ENCODE measurements at places on chromosomes 1 and 21. TPM values are rescaled to one million over a fixed set of nuclear protein-coding genes. Genes with fewer than 3 reads are reported as not detected.

GRCh38 chr1:248589334-248589733 lies 8.2 kb downstream of the OR2T10 start:
- DNase-seq, result no peak

DNA sequence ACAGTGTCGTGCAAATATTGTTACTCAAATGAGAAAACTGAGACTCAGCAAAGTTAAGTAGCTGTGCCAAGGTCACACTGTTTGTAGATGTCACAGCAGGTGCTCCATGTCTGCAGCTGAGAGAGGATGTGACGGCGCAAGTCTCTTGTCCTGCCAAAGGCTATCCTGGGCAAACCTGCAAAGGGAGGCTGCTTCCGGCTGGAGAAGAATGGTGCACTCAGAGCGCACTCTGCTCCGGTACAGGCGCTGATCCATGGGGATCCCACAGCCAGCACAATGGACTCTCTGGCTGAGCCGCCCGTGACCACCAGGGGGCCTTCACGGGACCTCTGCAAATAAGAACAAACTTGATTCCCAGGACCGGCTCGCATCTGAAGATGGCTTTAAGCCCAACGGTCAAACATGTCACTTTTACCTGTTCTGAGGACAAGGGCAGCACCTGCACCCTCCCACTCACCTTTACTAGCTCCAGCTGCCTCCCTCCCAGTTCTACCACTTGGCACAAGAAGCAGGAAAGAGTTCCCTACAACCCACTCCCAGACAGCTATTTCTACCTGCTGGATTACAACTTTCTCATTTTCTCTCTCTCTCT lies 21.9 kb downstream of the RD3 start:
- DNase-seq, result peak; percentile 45

GRCh38 chr1:201514466-201514865 lies 7.5 kb upstream of the CSRP1 start:
- DNase-seq, result no peak

- DNase-seq, result no peak
These were observed 15.2 kb downstream of the PTPRF start for GRCh38 chr1:43545695-43546387.

DNA sequence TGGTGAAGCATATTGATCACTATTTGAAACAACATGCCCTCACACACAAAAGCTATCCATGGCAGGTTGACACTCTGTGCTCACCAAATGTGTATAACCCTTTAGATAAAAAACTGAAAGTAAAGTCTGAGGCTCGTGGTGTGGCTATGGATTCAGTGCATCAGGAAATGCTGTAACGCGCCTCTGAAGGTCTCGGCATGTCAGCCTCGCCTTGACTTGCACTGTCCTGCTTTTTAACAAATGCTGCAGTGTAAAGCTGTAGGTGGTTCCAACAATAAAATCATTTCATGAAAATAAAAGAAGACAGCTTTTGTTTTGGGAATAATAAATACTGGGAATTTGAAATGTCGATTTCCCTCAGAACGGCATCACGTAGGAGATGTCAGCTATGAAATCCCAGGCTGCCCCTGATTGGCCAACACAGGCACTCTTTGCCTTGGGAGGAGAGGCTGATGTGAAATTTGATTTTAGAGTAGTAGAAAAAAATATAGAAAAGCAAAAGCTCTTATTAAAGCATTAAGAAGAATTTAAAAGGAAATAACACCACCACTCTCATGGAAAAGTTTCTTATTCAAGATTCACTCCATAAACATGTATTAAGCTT lies 168.2 kb downstream of the DSCAM start:
- DNase-seq, result no peak

- DNase-seq, result no peak
These were observed 24.2 kb upstream of the CD34 start for GRCh38 chr1:207935166-207935583.

DNA sequence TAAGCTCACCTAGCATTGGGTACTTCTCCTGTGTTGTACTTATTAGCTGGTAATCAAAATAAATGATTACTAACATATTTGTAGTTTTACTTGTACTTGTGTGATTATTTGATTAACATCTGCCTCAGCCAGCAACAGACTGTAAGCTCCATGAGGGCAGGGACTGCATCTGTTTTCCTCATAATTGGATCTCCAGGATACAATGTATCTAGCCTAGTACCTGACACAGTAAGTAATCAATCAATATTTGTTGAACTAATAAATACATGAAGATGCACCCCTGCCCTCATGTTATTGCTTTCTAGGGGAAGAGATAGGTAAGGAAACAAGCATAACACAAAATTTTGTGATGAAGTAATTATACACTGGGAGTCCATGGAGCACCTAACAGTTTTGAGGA lies 101.5 kb downstream of the TENT5C start:
- no peak for DNase-seq

DNA sequence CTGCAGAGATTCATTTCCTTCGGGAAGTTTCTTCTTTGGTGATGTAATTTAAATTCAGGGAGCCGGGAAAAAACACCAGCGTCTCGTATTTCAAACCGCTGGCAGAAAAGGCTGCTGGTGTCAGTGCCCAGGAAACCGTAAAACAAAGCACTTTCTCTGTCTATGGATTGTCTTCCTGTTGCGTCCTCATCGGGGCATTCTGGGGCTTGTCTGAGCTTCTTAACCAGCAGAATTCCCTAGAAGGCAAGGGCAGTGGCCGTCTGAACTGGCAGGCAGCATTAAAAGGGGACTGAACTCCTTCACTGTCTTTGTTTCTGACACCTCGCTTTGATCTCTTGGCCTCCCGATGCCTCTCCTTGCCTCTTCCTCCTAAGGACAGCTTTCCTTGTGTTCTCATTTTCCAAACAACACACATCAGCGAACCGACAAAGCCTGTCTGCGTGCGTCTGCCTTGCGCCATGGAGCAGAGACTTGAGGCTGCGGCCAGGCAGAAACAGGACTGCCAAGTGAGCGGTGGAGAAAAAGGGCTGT lies 391.6 kb upstream of the VAMP3 start:
- no peak for DNase-seq

GRCh38 chr1:157975228-157975950 lies 18.1 kb upstream of the KIRREL1 start:
- DNase-seq, result no peak

DNA sequence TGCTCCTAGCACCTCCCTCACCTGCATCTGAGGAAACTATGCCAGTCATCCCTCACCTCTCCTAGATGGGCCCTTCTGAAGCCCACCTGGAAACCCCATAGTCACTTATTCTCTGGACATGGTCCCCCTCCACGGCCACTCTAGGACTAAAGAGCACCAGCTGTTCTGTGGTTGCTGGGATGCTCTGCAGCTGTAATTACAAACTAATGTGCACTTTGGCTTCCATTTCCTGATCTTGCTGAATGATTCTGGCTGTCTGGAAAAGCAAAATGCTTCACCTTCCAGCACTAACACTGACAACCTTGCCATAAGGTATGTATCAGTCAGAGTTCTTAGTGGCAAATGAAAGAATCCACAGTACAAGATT lies 48.7 kb upstream of the PSEN2 start:
- DNase-seq, result no peak

DNA sequence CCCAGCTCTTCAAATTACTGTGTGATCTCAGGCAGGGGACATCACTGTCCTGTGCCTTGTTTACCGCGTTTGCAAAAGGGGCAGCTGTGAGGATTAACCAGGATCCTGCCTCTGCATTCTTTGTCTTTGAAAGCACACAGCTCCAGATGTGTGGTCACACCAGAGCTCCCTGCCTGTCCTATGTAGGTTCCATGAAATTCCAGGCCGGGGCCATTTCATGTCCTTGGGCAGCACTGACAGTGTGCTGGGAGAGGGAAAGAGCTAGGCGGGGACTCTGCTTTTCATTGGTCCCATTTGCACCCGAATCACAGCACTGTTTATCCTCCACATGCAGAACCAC lies 42.2 kb upstream of the SELENON start:
- no peak for DNase-seq

GRCh38 chr1:32759521-32759981 lies 57.0 kb upstream of the SYNC start:
- DNase-seq, result no peak

- DNase-seq, result peak; percentile 26
These were observed 1.4 kb downstream of the EIF4G3 start for GRCh38 chr1:21175324-21175669.

- no peak for DNase-seq
These were observed 100.0 kb upstream of the EDEM3 start for GRCh38 chr1:184854496-184855140.

DNA sequence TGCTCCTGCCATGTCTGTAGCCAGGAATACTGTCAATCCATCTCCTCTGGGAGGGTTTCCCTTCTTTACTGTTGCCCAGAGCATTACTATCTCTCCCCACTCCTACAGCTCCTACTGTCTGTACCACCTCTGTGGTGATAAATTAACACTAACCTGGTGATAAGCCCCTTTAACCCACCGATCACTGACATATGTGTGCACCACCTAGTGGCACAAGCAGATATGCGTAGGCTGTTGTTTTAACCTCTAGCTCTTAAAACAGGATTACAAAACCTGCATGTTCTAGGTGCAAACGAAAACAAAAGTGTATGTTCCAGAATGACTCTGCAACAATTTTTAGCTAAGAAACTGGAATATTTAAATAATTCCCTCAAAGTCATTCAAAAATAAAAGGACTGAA lies 93.9 kb upstream of the BEND5 start:
- no peak for DNase-seq

- peak; percentile 12 for DNase-seq
These were observed 294.1 kb upstream of the RUNX1 start for GRCh38 chr21:35343046-35343819.

- DNase-seq, result peak; percentile 58
These were observed 30.2 kb downstream of the LPAR3 start for GRCh38 chr1:84862810-84863251.

GRCh38 chr1:107609808-107610207 lies 355.2 kb downstream of the VAV3 start:
- DNase-seq, result no peak

DNA sequence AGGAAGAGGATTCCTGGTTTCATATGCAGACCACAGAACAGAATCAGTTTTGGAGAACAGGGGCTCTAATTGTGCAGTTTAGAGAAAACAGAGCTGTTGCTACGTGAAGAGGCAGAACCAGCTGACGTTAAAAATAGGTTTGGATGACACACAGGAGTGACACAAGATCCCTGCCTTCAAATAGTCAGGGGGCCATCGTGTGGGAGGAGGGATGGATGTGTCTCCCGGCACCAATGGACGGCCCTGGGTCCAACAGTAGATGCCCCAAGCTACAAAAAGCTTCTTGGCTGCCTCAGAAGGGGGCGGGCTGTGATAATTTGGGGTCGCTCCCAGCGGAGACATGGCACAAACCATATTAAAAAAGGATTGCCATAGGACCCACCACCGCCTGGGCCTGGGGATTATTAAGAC lies 87.8 kb downstream of the MRPL37 start:
- no peak for DNase-seq

DNA sequence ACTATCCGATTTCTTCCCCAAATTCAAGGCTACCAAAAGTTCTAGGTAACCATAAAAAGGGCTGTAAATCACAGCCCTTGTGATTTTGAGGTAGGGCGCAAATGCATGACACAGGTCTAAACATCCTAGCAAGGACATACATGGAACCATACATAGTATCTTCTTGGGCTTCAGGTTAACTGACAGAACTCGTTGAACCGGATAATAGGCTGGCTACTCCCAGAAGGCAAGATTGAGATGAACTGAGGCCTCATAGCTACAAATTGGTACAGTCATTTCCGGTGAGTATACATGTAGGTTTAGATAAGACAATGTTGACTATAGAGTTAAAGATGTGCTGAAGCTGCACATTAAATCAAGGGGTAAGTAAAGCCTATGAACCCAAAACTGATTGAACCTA lies 27.3 kb upstream of the TP53BP2 start:
- DNase-seq, result no peak

GRCh38 chr1:212226467-212226866 lies 58.7 kb upstream of the PPP2R5A start:
- no peak for DNase-seq

DNA sequence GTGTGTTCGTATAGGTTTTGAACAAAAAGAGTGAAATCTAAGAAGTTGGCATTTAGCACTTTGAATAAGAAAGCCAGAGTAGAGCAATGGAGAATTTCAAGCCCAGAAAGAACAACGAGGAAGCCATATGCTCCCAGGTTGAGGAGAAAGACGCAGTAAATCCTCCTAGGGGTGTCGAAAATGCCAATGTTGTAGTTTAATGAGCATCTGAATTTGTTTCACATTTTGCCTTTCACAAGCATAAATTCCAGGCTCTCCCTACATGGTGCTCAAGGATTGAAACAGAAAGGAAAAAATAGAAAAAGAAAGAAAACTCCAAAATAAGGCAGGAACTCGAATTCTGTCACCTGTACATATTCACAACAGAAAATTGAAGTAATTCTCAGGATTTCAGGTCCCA lies 264.7 kb upstream of the SGIP1 start:
- DNase-seq, result no peak

GRCh38 chr1:78676347-78676982 lies 26.8 kb downstream of the IFI44 start:
- DNase-seq, result peak; percentile 49

GRCh38 chr1:232378266-232379062 lies 251.5 kb downstream of the SIPA1L2 start:
- no peak for DNase-seq

- DNase-seq, result peak; percentile 32
These were observed 164.2 kb upstream of the C1orf21 start for GRCh38 chr1:184222652-184223052.

GRCh38 chr1:185349556-185349955 lies 32.5 kb upstream of the IVNS1ABP start:
- DNase-seq, result no peak

- no peak for DNase-seq
These were observed 37.7 kb upstream of the BCL10 start for GRCh38 chr1:85313888-85314696.

DNA sequence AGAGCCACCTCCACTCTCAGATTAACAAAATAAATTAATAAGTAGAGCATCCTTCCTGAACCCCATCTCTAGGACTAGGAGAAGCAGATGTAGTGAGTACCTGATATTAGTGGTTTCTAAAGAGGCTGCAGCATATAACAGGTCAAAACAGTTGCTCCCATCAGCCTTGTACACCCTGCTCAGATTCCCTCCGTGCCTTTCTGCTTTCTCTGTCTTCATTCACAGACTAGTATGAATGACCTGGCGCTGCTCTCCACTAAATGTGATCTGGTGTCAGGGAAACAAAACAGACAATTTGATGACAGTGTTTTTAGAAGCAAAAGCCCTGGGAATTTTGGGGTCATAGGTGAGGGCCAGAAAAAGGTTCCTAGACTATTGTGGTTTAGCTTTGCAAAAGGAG lies 8.3 kb downstream of the SESN2 start:
- DNase-seq, result no peak

ATF3 gene
- total RNA-seq, result 96.3 TPM

GJC2 gene
- 0.77 TPM for total RNA-seq

PSRC1 gene
- total RNA-seq, result 18.3 TPM

SLC5A3 gene
- 39.8 TPM for total RNA-seq

TMEM51 gene
- not detected for total RNA-seq

GRHL3 gene
- 2.0 TPM for total RNA-seq

WDR77 gene
- 21.5 TPM for total RNA-seq

LRRN2 gene
- total RNA-seq, result not detected

CFHR1 gene
- total RNA-seq, result not detected

KCNQ4 gene
- 0.60 TPM for total RNA-seq

ILDR2 gene
- 18.5 TPM for total RNA-seq

C4BPB gene
- 2.6 TPM for total RNA-seq

CASQ2 gene
- not detected for total RNA-seq

Data from activated T-cell treated with anti-CD3 and anti-CD28 coated beads, Interleukin-2, amount 50 U/mL, for 72 hours (primary cell).